CD4-positive, alpha-beta T cell (primary cell): ENCODE measurements at places on chromosomes 5 and 9. TPM values are rescaled to one million over a fixed set of nuclear protein-coding genes. Genes with fewer than 3 reads are reported as not detected.

DNA sequence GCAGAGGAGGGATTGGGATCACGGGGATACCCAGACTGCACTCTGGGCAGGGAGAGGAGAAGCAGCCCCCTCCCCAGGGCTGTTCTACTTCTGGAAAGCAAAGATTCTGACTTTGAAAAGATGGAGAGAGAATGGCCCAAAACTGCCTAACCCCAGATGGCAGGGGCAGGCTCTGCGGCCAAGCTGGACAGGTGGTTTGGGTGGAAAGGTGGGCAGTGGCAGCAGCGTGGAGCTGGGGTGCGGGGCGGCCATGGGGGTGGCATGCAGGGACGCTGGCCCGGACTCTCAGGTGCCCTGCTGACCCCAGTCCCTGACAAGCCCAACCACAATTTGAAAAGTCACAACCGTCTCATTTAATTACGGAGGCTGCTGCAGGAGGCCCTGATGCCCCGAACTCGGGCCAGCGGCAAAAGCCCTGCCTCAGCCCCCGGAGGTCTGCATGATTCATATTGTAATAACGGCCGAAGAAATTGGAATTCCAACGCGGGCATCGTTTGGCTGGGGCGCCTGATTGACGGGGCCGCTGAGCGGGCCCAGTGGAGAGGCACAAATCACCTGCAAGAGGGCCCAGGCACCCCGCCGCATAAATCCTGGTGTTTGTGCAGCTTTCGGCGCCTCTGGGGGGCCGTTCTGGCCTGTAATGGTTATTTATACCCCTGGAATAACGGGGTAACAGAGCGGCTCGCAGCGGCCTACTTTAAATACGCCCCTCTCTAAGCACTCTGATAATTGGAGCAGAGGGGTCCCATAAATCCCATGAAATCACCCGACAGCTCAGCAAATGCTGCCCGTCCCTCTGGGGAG is 41.8 kb upstream of the FCN2 start:
- H3K4me1 ChIP-seq: no peaks in the 10 kb centered on the region
- no peak overlapping the region for H3K4me3 ChIP-seq
- DNase-seq: no peak
- H3K36me3 ChIP-seq: no peaks in the 10 kb centered on the region
- H3K27me3 ChIP-seq: no peaks in the 10 kb centered on the region

DNA sequence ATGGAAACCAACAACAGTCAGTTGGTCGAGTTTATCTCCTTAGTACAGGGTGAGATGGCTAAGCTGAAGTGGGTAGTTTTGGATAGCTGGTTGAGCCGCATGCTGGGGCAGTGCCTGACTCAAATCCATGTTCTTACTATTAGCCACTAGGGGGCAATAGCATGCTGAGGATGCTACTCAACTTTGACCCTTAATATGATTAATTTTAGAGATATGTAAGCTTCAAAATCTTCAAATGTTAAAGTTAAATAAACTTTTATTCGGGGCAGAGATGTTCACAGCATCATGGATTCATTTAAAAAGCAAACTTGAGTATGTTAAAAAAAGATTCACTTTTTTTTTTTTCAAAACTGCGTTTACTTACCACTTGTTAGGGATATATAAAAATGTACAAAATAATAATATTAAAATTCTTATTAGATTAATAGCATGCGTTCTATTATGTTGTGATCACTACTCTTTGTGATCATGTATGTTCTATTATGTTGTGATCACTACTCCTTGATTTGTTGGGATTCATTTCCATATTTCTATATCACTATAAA is 57.0 kb downstream of the C9orf153 start:
- no peaks in the 10 kb centered on the region for H3K4me1 ChIP-seq
- DNase-seq: peak; percentile 58
- H3K4me3 ChIP-seq: no peak overlapping the region
- H3K27ac ChIP-seq: no peak overlapping the region
- peaks cover 4% of the 10 kb centered on the region for H3K27me3 ChIP-seq

DNA sequence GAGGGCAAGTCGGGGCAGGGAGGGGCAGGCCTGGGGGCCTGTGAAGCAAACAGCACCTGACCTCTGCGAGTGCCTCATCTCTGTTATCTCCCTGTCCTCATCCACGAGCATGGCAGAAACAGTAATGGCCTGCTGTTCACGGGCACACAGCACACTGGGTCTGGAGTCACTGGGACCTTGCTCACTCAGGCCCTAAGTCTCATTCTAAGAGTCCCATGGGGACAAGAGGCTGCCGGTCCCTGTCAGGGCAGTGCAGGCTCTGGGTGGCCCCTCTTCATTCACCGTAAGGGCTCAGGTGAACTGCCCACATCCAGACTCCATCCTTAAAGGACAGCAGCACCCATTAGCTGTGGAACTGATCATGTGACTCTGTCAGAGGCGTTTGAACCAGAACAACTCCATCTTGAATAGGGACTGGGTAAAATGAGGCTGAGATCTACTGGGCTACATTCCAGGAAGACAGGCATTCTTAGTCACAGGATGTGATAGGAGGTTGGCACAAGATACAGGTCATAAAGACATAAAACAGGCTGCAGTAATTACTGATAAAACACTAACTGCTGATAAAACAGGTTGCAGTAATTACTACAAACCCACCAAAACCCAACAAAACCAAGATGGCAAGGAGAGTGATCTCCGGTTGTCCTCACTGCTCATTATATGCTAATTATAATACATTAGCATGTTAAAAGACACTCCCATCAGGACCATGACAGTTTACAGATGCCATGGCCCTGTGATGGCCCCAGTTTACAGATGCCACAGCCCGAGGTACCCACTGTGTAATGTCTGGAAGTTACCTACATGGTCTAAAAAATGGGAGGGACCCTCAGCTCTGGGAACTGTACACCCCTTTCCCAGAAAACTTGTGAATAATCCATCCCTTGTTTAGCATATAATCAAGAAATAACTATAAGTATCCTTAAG is 28.7 kb downstream of the BICD2 start:
- H3K4me3 ChIP-seq: no peak overlapping the region
- H3K27ac ChIP-seq: no peak overlapping the region
- no peaks in the 10 kb centered on the region for H3K36me3 ChIP-seq
- H3K4me1 ChIP-seq: peaks cover 36% of the 10 kb centered on the region
- DNase-seq: no peak

DNA sequence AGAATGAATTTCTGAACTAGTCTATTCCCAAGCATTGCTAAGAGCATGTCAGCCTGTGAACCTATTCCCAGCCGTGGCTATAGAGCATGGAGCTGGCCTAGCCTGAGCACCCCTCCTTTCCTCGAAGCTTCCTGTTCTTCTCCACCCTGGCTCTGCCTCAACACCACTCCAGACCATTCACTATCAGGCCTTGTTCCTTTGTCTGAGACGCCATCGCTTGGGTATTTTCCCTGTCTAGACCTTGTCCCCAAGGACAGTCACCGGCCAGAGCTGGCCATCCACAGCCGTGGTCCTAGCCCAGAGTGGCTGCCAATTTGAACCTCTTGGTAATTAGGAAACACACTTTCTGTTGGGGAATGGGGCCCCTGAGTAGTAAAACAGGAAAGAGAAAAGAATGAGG is 105.8 kb downstream of the LIFR start:
- no peak for DNase-seq
- H3K27me3 ChIP-seq: peaks cover 37% of the 10 kb centered on the region
- H3K36me3 ChIP-seq: no peaks in the 10 kb centered on the region
- no peak overlapping the region for H3K4me3 ChIP-seq

GRCh38 chr9:2015581-2016407 is 647 bp downstream of the SMARCA2 start:
- H3K4me3 ChIP-seq: peak overlapping the region; percentile 84
- H3K36me3 ChIP-seq: no peaks in the 10 kb centered on the region
- H3K27ac ChIP-seq: peak overlapping the region; percentile 87
- H3K27me3 ChIP-seq: no peaks in the 10 kb centered on the region
- peak; percentile 65 for DNase-seq
- H3K4me1 ChIP-seq: peaks cover 12% of the 10 kb centered on the region

CTSL gene
- 7.9 TPM for total RNA-seq

IGFBPL1 gene
- not detected for total RNA-seq

GFI1B gene
- 0.58 TPM for total RNA-seq
